ENCODE measurements at places on chromosomes 11 and 22.

- no peak for DNase-seq
These were observed 17.4 kb upstream of the MRGPRX1 start for GRCh38 chr11:18956630-18957029.

DNA sequence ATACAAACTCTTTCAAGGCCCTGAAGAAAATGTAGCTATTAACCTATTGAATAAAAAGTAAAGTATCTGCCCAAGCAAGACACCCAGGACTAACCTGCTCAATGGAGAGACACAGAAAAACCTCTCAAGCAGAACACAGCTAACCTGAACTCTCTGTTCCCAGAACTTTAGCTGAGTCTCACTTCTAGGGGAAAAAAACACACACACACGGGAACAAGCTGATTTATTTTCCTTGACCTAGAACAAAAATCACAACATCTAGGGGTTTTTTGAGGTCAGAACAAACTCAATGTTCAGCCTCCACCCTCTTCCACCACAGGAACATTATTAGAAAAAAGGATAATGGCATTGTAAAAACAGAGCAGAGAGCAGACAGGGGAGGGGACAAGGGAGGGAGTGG lies 121.6 kb downstream of the BBOX1 start:
- DNase-seq = no peak

DNA sequence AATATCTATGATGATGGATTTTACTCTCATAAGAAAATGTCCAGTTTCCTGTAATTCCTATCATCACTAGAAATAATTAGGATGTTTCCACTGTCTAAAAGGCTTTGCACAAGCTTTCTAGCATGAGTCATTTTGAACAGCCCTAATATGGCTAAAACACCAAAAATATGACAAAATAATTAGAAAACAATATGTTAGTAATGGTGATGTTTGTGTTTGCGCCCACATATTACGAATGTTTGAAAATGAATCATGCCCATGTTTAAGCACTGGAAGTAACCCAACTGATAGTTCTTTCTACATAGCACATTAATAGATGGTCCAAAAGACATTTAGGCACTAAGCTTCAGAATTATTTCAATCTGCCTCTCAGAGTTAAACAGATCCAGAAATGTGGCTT lies 96.0 kb downstream of the TRPC6 start:
- peak; percentile 79 for DNase-seq

DNA sequence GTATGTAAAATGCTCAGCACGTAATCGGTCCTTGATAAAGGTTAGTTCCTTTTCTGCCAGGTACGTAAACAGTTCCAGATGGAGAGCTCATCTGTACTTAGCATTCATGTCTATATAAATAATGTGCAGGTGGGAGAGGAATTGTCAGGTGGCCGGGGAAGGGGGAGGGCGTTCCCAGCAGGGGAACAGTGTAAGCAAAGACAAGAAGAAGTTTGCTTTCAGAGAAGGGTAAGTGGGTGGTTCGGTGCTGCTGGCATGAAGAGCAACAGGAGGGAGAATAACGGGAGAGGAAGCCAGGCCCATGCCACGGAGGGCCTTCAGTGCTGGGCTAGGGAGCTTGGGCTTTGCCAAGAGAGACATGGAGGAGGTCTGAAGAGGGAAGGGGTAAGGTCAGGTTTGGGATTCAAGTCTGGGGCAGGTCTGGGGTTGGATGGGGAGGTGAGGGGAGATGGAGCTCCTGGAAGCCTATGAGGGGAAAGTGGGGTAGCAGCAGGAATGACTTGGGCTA lies 11.4 kb upstream of the WNT11 start:
- DNase-seq = no peak

- DNase-seq = no peak
These were observed 514.2 kb downstream of the NTM start for GRCh38 chr11:131884461-131885073.

DNA sequence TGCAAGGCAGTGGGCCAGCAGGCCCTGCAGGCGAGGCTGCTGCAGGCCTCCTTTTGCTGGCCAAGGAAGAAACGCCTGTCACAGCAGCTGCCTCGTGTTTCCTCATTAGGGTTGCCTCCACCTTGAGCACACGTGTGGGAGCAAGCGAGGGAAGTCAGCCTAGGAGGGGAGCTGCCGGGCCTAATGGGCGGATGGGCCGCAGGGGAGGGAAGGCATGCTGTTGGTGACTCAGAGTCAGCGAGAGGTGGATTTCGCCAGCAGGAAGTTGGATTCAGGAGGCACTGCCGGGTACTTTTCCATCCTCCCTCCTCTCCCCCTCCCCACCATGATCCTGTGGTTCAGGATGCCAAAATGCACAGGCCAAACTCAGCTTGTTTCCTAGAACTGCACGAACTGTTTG lies 498.7 kb downstream of the METTL15 start:
- no peak for DNase-seq

All from IMR-90 (cell line).